ENCODE measurements at places on chromosomes 3 and 15.

- no peak for DNase-seq
Observed at GRCh38 chr3:150300388-150300787, 107.7 kb upstream of the TSC22D2 start.

DNA sequence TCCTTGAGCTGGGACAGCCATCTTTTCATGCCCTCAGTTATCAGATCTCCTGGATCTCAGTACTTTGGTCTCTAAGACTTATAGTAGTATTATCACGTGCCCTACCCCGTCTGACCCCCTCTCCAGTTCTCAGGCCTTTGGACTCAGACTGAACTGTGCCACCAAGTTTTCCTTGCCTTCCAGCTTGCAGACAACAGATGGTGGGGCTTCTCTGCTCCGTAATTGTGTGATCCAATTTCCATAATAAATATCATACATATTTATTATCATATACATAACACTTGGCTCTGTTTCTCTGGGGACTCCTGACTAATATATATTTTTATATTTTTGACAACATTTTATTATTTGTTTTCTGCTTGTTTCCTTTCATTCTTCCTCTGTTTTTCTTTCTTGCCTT, 458.8 kb upstream of the SEMA6D start:
- no peak for DNase-seq

DNA sequence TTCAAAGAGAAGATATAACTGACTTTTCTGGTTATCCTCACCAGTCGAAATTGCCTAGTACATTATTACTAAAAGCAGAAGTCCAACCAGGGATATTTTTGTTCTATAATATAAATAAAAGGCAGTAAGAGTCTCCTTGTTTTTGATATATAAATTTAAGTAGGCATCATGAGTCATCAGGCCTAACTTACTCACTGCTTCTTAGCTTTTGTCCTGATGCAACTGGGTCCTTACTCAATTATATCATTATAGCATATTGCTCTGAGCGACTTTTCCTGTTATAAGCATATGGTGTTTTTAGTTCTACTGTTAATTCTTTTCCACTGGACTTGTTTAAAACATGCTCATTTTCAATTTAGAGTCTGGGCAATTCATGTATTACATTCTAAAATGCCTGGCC, 910.1 kb downstream of the MCTP2 start:
- no peak for DNase-seq

GRCh38 chr15:75861750-75862402, 18.6 kb downstream of the UBE2Q2 start:
- DNase-seq: no peak

GRCh38 chr3:71636482-71636881, 53.0 kb upstream of the FOXP1 start:
- no peak for DNase-seq

GRCh38 chr3:86869566-86869965, 121.4 kb downstream of the VGLL3 start:
- no peak for DNase-seq

GRCh38 chr15:71294911-71295602, 179.8 kb downstream of the THSD4 start:
- no peak for DNase-seq

- DNase-seq: no peak
Observed at GRCh38 chr3:194739498-194740284, 54.0 kb downstream of the FAM43A start.

DNA sequence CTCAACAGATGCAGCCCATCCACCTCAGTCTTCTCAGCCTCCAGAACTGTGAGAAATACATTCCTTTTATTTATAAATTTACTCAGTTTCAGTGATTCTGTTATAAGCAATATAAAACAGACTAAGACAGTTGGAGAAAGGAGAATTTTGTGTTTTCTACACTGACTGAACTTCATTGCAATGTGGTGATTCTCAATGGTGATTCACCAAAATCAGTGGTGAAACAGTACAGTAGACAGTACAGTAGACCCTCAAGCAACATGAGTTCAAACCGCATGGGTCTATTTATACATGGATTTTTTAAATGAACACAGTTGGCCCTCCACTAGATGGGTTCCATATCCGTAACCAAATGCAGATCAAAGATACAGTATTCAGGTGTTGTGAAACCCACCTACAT, 403.1 kb upstream of the TGFBR2 start:
- DNase-seq: no peak

- no peak for DNase-seq
Observed at GRCh38 chr15:41983221-41983620, 10.9 kb upstream of the EHD4 start.

GRCh38 chr3:175477651-175478224, 618.6 kb downstream of the NAALADL2 start:
- no peak for DNase-seq

- no peak for DNase-seq
Observed at GRCh38 chr3:85270488-85270887, 311.7 kb downstream of the CADM2 start.

GRCh38 chr3:119657887-119658702, 2.3 kb downstream of the POPDC2 start:
- no peak for DNase-seq

GRCh38 chr15:25761971-25762662, 101.0 kb downstream of the ATP10A start:
- DNase-seq: no peak

DNA sequence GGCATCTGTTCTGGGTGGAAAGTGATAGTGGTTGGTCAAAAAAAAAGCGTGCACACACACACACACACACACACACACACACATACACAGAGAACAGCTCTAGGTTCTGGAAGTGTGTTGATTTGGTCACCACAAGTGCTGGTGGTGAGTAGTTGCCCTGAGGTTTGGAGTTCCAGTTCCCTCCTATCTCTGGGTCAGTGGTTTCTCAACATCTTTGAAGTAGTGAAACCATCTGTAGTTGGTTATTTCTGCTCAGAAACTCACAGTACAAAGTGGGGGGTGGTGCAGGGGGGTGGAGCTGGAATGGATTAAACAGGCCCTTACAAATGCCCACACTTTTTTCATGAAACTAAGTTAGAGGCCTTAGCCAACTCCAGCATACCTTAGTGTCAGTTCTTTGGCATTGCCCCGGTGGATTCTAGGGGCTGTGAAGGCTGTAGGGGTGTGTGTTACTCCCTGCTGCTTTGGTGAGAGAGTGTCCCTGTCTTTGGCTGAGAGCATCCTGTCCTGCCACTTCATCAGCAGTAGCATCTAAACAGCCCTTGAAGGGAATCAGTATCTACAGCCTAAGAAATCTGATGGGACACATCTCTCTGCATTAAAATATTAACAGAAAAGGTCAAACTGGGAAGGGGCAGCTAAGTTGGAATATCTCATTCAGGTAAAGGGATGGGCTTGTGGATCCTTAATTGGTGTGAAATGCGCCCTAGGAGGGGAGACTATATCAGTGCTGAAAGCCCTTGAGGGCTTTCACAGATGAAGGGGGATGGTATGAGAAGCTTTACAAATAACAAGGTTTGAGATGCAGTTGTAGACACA, 20.6 kb downstream of the SMAD3 start:
- no peak for DNase-seq

DNA sequence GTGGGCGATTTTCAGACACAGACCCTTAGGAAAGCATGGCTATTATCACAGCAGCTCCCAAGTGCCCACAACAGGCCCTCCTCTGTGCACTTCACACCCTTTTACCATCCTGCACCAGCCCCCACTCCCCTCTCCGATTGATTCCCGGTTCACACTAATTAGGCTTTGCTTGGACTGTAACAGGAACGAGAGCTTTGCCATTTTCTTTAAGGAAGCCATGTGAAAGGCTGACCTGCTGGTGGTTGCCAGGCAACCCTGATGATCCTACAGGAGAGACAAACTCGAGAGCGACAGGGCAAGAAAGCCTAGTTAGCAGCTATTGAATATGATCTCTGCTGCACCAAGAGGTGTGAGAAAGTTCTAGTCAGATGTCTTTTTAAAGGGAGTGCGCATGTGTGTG, 28.2 kb upstream of the DET1 start:
- no peak for DNase-seq

DNA sequence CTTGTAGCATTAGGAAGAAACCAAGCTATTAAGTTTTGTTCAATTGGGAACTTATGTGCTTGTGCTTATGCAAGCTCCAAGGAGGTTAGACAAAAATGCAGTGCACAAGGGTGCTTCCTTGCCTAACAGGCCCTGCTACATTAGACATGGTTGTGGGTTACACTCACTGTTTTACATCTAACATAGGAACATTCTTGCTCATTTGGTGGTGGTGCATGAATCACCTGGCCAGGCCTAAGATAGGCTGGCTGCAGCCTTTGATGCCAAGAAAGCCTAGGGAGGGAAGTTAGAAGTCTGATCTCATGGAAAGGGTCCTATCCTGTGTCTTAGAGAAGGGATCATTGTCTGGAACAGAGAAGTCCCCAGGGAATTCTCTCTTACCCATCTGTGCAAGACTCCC, 43.5 kb downstream of the CA12 start:
- DNase-seq: no peak

DNA sequence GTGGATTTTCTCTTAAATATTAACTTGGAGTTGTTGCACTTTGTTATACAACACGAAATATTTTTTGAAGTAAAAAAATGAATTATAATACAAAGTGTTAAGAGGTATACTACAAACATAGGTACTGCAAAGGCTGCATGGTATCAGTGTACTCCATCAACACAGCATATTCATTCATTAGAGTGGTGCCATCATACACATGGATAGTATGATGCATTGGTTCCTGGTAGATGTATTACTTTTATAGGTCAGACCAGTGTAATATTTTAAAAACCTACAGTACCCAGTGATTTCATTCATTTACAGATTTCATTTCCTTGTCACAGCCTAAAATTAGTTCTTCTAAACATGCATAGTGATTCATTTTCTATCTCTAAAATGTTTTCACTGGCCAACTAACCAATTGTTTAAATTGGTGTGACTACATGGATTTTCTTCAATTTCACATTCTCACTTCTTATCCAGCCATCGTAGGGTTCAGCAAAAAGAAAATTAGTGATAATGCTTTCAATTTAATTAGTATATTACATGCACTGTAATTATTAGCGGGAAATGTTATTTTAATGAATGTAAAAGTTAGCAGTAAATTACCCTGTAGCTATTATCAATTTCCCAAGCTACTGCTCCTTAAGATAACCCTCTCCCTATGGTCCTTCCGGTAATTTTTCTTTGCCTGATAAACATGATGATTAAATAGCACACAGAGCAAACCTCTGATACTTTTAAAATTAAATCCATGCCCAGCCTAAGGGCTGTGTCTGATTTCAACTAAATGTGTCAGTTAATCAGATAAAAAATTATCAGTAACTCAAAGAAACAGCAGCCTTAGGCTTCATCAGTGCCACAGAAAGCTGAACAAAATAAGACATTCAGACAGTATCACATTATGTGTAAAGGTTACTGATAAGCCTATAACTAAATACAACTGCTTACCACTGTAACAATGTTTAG, 68.4 kb downstream of the DPH6 start:
- no peak for DNase-seq

- DNase-seq: no peak
Observed at GRCh38 chr3:23710555-23710954, 95.2 kb upstream of the UBE2E1 start.

- DNase-seq: no peak
Observed at GRCh38 chr15:91047545-91048199, 25.3 kb upstream of the VPS33B start.

GRCh38 chr3:172355836-172356235, 92.4 kb downstream of the GHSR start:
- DNase-seq: no peak

DNA sequence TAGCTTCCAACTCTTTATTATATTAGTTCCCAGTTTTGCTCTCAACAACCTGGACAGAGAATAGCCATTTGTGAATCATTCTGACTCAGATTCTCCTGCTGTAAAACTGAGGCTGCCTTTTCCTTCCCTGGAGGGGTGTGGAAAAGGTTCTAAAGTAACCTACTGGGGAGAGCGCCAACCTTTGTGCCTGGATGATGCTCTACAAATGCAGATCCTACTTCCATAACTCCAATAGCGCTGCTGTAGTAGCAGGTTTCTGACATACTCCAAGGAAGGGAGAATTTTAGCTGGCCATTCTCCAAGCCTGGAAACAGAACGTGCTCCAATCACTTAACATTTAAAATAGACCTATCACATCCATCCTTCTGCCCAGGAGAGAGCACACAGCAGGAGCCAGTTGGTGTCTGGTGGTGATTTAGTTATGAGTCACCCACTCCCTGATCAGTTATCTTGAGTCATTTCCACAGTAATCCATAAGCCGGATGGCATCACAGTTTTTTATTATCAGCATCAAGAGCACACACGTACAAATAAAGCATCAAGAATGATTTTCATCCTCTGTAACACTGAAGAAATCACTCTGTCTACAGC, 38.3 kb downstream of the MYH15 start:
- no peak for DNase-seq

- DNase-seq: no peak
Observed at GRCh38 chr3:62538691-62539356, 165.5 kb upstream of the FEZF2 start.

DNA sequence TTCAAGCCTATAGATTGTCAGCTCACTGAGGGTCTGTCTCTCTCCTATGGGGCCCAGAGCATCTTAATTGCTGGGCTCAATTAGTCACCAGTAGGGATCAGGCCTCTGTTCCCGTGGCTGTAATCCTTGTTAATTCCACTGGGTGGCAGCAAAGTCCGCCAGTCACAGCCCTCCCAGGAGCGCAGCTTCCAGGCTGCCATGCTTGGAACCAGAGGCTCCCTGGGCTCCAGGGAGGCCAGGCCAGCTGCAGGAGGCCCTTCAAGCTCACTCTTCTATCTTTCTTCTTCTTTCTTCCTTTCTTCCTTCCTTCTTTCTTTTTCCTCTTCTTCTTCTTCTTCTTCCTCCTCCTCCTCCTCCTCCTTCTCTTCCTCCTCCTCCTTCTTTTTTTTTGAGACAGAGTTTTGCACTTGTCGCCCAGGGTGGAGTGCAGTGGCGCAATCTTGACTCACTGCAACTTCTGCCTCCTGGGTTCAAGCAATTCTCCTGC, 14.4 kb downstream of the RNU5B-1 start:
- peak; percentile 75 for DNase-seq

- no peak for DNase-seq
Observed at GRCh38 chr3:69530554-69530953, 144.7 kb upstream of the FRMD4B start.

- DNase-seq: no peak
Observed at GRCh38 chr15:86875067-86875466, 795.4 kb downstream of the AGBL1 start.

DNA sequence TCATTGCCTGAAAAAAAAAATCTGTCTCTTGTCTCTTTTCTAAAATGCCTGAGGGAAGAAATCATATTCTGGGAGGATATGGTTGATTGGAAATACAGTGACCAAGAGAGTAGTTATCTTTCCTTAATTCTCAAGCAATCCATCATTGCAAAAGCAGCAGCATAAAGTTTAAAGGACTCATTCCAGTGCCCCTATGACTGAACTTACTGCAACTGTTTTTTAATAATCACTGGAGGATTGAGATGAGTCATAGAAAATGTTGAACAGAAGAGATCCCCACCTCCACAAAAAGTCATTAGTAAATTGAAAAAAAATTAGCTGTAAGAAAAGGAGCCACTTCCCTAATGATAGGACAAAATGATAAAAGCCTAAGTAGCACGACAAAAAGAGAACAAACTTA, 121.5 kb downstream of the SLC9A9 start:
- no peak for DNase-seq

DNA sequence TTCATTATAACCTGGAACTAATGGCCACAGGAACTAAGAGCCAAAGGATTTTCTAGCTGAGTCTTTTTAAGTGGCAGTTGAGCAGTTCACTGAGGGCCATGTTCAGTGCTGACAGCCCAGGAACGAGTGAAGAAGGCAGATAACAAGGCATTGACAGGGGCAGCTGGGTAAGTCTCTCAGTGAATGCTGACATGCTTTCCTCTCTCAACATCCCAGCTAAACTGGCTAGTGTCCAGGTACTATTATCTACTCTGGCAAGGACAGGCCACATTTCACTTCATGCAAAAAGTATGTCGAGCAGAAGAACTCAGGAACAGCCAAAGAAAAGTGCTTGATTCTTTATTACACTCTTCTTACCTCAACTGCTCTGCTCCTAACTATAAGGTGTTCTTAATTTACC, 515.9 kb downstream of the NLGN1 start:
- DNase-seq: no peak
